Esophagus squamous epithelium (tissue), 5 donors: ENCODE measurements at places on chromosomes 5 and 9.

DNA sequence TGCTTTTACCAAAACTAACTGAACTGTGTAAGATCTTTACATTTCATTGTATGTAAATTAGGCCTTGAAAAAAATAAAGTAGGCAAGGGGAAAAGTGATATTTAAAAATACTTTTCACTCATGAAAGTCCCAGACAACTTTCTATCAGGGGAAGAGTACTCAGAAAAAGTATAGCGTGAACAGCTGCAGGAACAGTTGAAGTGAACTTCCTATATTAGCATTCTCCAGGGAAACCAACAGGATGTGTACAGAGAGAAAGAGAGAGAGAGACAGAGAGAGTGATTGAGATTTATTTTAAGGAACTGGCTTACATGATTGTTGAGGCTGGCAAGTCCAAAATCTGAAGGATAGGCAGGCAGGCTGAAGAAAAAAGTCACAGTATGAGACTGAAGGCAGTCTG lies 42.0 kb downstream of the ERMP1 start:
- DNase-seq, result no peak

GRCh38 chr5:179867476-179867875 lies 8.9 kb upstream of the MRNIP start:
- DNase-seq, result no peak

GRCh38 chr9:135122316-135122715 lies 34.8 kb downstream of the OLFM1 start:
- DNase-seq, result no peak

DNA sequence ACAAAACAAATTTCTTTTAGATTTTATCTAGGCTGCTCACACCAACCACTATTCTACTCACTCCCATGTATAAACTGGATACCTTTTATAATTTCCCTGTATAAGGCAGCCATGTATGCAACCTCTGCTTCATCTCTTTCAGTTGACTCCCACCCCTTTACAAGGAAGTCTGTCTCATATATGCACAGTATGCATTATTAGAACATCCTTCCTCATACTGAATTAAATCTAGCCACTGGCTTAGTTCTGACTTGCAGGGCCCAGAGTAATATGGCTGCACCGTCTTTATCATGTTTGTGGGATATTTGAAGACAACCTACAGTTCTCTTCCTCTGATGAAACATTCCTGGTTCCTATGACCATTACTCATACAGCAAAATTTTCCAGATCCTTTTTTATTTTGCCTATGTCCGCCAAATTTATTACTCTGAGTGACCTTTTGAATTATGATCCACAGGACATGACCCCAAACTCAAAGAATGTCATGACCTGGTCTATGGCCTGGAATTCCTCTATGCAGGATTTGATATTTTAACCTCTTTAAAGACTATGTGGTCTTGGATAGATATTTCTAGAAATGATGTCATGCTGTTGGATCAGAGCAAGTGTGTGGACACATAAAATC lies 76.6 kb upstream of the ITGA1 start:
- DNase-seq, result no peak

- DNase-seq, result no peak
Measured at GRCh38 chr9:36728651-36729520, 156.2 kb downstream of the MELK start.

DNA sequence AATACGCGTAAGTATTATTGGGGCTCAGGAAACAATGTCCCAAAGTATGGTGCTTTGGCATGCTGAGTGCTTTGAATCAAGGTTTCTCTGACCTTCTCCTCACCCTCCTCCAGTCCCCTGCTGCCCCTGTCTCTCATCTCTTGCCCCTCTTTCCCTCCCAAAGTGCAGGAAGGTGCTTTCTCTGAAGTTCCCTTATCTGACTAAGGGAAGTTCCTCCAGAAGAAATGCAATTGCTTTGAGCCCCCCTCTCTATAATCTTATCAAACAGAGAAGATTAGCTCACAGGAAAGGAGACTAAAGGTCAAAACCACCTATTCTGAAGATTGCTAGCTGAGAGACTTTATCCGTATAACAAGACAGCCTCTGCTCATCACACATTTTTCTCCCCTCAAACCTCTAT lies 288.1 kb downstream of the ARL15 start:
- no peak for DNase-seq

DNA sequence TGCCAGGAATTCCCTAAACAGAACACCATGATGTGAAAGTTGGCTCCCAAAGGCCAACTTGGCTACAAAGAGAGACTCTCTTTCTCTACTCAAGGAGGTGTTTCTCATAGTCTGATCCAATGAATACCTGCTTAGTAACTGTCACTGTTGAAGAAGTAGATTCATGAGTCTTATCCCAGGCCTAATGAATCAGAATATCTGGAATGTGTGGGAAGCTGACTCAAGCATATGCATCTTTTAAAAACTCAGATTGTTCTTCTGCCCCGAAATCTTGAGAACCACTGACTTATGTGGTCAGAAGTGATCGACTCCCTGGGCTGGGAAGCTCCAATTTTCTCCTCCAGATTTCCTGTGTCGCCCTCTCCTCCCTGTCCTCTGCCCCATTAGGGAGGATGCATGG lies 345.6 kb downstream of the PLK2 start:
- DNase-seq, result no peak

DNA sequence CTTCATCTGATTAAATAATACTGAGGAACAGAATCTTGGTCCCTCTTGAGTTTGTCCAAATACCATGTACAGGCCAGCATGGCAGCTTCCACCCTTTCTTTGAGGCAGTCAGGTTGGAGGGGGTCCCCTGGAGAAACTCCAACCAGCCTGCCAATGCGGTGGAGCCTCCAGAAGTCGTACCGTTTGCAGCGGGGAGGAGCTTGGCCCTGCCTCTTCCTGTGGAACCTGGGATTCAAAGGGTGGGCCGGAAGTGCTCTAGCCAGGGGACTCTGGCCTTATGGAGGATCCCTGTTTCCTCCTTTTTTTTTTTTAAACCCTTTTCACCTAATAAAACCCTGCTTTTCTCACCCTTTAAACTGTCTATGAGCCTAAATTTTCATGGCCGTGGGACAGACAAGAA lies 216.3 kb upstream of the ZNF608 start:
- no peak for DNase-seq

- DNase-seq, result no peak
Measured at GRCh38 chr5:54304040-54304439, 6.3 kb downstream of the ARL15 start.

DNA sequence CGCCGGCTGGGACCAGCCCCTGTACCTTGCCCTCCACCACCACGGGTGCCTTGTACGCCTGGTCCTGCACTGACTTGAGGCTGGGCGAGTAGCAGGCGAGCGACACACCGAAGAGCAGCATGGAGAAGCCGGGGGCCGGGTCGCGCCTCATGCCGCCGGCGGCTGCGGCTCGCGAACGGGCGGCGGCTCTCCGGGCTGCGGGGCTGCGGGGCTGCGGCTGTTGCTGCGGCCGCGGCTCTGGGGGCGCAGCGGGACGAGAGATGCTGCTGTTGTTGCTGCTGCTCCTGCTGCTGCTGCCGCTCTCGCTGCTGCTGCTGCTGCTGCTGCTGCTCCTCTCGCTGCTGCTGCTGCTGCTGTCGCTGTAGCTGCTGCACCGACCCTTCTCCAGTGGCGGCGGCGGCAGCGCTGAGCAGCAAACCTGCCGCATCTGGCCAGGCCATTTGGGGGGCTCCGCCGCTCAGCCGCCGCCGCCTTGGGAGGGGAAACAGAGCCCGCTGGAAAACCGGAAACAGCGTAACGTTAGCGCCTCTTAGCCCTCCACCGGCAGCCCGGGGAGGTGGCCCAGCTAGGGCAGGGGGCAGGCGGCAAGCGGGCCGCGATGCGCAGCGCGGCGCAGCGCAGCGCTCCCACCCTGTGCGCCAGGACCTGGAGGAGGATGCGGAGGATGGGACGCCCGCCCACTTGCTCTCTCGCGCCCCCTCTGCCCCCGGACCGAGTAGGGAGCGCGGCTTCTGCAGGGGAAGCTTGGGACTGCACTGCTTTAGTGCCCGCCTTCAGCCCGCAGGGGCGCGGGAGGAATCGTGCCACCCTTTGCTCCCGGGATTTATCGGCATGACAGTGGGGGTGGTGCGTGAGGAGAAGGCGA lies at the start of gene NRG2:
TSS of gene NRG2 (minus strand) at position 657 of the 865 bp plus-strand sequence.
- no peak for DNase-seq

GRCh38 chr5:77620405-77620804 lies 18.1 kb downstream of the OTP start:
- DNase-seq, result no peak

DNA sequence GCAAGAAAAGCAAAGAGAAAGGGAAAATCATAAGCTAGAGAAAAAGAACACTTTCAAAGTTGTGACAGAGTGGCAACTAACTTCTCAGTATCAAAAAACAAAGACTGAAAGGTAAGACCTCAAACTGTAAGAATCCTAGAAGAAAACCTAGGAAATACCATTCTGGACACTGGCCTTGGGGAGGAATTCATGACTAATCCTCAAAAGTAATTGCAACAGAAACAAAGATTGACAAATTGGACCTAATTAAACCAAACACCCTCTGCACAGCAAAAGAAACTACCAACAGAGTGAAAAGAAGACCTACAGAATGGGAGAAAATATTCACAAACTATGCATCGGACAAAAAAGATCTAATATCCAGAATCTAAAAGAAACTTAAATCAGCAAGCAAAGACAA lies 79.1 kb downstream of the FEM1C start:
- no peak for DNase-seq

GRCh38 chr5:27311544-27311943 lies 273.2 kb upstream of the CDH9 start:
- no peak for DNase-seq

GRCh38 chr5:169805937-169806700 lies 169.0 kb downstream of the DOCK2 start:
- no peak for DNase-seq

- DNase-seq, result no peak
Measured at GRCh38 chr9:130239741-130240241, 25.8 kb upstream of the HMCN2 start.

DNA sequence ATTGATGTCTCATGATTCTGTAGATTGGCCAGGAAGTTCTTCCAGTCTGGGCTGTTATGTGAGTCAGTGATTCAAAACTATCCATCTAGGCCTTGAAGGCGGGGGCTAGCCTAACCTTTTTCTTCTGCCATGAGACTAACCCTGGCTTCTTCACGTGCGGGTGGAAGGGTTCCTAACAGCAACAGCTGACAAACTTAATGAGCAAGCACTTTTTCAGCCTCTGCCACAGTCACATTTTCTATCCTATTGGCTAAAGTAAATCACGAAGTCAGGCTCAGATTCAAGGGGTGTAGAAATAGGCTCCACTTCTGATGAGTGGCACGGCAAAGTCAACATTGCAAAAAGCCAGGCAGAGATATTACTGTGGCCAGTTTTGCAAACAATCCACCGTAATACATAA lies 68.4 kb downstream of the STK32A start:
- no peak for DNase-seq

GRCh38 chr9:2126331-2126803 lies 111.2 kb downstream of the SMARCA2 start:
- DNase-seq, result no peak

DNA sequence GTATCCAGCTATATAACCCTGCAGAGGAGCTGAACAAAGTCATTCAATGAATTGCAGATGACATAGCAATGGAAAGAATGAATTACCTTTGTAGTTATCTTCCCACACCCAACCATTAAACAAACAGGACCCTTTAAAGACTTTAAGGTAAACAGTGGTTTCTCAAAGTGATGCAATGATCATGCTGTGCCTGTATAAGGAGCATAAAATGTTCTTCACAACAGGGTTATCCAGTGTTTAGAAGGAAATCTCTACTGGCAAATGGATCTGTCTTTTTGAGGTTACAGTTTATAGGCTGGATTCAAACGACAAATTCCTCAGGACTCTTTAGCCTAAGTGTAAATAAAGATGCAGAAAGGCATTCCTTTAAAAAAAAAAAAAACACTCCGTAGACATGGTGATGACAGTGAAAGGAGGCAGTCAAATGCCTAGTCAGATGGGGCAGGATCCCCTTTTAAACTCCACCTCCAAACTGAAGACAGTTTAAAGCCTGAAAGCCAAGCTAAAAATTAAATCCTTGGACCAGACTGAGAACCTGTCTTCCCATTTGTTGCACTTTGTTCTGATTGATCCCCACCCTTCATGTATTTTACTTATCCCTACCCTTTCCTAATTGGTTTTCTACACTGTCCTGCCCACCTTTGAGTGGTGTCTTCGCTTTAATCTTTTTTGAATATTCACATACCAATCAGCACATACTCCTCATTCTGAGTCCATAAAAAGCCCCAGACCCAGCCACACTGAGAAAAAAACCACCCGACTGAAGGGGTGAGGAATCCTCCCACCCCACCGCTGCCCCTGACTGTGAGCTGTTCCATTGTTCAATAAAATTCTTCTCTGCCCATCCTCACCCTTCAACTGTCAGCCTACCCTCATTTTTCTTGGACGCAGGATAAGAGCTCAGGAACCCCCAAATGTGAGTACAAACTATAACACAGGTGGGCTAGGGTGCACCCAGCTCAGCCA lies 761.3 kb upstream of the DMAC1 start:
- DNase-seq, result no peak

- no peak for DNase-seq
Measured at GRCh38 chr9:83623679-83624076, 735 bp downstream of the IDNK start.

DNA sequence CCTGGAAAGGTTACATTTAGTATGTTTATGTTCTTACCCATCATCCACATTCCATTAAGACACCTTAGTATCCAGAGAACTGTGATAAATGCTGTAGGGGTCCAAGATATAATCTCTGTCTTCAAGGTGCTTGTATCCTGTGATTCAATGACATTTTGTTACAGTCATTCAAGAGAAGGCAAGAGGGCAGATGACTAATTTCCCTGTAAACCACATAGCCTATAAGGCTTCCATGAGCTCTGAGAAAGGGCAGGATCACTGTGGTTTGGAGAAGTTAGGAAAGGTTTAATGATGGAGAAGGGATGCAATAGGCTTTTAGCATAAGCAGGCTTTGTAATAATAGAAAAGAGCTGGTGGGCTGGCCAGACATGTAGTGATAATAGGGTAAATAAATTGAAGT lies 40.0 kb downstream of the PAPPA start:
- DNase-seq, result no peak

- DNase-seq, result no peak
Measured at GRCh38 chr9:129351642-129352145, 173.6 kb upstream of the IER5L start.

DNA sequence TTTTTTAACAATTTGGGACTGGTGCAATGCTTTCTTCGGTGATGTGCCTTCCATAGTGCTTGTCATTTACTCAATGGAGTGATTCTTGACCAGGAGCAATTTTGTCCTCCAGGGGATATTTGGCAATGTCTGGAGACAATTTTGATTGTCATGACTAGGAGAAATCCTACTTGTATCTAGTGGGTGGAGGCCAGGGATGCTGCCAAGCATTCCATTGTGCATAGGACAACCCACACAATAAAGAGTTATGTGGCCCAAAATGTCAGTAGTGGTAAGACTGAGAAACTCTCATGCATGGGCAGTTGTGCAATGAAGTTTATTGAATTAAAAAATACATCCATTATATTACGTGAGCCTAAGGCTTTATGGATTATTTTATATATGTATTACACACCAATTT lies 70.5 kb downstream of the FOCAD start:
- no peak for DNase-seq

GRCh38 chr9:18976709-18977531 lies 56.1 kb downstream of the SAXO1 start:
- DNase-seq, result no peak
